ENCODE measurements at places on chromosomes 11 and 22.

DNA sequence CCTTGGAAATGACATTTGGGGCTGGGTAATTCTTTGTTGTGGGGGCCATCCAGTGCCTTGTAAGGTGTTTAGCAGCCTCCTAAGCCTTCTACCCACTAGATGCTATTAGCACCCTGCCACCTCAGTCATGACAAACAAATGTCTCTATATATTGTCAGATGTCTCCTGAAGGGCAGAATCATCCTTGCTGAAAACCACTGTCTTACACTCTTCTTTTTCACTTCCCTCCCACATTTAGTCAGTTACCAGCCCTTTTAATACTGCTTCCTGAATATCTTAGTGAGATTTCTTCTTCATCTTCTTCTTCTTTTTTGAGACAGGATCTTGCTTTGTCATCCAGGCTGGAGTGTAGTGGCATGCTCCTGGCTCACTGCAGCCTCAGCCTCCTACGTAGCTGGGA, 33.1 kb downstream of the TNRC6B start:
- no peak for DNase-seq

DNA sequence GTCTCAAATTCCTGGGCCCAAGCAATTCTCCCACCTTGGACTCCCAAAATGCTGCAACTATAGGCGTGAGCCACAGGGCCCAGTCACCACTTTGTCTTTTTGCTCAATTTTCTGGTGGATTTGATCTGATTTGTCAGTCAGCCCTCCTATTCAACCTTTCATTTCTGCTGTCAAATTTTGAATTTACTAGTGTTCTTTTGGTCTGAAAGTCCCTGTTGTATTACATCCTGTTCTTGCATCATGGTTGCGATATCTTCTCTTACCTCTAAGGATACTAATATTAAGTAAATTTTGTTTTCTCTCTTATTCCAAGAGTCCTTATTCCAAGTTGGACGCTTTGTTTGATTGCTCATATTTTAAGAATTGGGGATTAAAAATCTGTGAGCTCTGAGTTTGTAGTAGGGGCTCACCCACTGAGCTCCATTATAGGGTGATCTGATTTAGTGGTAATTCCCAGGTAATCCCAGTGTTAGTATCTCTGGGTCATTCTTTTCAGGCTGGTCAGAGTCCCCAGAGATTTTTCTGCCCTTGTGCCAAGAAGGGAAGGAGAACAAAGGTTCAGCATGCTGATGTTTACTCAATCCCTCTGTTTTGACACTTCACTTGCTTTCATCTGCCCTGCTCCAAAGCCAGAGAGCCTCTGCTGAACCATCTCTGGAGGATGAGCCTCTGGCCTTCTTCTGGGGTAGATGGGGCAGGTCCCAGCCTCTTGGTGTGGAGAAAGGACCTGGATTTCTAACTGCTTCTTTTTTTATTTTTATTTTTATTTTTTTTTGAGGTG, 10.0 kb downstream of the UPB1 start:
- DNase-seq: no peak

DNA sequence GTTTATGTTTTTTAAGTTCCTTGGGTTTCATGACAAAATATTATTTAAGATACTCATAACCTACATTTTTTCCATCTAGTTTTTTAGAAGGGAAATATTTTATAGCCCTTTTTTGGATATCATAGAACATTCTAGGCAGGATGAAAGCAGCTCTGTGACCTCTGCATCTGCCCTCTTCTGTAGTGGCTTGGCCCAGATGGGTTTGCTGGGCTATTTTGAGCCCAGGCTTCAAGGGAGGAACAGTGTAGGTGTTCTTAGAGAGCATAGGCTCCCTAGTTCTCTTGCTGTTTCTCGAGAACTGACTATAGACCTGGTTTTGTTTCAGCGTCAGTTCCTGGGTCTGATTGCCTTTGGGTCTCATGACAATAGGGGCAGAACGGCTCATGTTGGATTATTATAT, 32.2 kb downstream of the DIXDC1 start:
- no peak for DNase-seq

GRCh38 chr11:70319396-70320076, 49.0 kb downstream of the PPFIA1 start:
- peak; percentile 99 for DNase-seq

DNA sequence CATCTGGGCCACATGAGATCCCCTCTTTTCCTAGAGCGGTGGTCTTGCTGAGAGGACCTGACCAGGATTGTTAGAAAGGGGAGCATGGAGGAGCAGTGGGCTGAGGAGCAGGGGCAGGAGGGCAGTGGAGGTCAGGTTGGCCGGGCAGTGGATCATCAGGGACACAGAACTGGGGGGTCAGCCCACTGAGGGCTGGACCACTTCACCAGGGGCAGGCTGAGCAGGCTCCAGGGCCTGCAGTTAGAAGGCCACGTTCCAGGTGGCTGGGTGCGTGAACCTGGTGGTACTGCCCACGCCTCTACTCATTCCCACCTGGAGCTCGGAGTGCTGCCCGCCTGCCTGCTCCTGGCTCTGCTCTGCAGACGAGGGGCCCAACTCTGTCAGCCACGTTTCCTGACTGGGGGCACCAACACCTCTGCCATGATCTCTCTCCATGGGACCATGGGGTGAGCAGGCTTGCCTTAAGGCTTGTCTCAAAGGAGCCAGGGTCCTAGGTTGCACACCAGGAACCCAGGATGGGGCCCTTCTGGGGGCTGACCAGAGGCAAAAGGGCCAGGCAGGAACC, 9.7 kb downstream of the MRGPRF start:
- DNase-seq: no peak

GRCh38 chr22:48743601-48744282, 1083.9 kb downstream of the BRD1 start:
- DNase-seq: no peak

- DNase-seq: no peak
Measured at GRCh38 chr11:86248609-86249008, 4.1 kb downstream of the EED start.

DNA sequence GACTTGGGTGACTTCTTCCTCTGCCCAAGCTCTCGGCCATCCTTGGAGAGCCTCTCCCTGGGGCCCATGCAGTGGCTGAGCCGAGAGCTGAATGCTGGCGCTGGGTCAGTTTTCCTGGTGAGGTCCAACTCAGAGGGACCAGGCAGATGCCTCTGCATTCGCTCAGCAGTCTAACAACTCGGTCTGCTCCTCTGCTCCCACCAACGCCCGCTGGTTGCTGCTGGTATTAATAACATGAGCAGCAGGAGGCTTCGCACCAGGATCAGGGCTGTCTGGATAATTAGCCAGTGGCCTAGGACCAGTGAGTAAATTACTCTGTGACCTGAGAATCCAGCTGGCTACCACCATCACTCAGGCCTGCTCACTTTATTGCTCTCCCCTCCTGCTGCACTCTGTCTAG, 77.7 kb upstream of the FAM181B start:
- peak; percentile 63 for DNase-seq

GRCh38 chr22:35218079-35218478, 39.2 kb upstream of the HMGXB4 start:
- DNase-seq: no peak

GRCh38 chr22:20882855-20883254, 24.0 kb downstream of the SNAP29 start:
- DNase-seq: no peak

DNA sequence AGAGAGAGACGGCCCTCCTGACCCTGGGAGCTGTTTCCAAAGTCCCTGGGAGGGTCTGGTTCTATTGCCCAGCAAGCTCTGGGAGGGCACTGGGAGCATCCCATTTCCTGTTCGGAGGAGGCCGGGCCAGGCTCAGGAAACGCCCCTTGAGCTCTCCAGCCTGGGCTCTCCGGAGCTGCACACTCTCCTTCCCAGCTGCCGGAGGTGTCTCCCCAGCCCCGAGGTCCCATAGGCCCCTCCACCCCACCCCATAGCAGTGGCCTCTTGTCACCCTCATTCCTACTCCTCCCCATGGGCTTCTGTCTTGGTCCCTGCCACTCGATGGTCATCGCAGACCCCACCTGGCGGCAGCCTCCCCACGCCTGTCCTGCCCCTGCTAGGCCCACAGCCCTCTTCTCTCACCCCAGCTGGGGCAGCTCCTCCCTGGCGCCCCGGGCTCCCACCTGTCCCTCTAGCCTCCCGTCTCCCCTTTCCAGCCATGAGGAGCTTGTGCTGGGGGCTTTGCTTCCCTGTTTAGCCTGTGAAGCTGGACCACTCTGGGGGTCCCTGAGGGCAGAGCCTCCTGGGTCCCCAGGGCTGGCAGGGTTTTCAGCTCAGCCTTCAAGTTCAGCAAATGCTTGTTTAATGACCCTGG, 2.8 kb downstream of the TSPAN32 start:
- no peak for DNase-seq

DNA sequence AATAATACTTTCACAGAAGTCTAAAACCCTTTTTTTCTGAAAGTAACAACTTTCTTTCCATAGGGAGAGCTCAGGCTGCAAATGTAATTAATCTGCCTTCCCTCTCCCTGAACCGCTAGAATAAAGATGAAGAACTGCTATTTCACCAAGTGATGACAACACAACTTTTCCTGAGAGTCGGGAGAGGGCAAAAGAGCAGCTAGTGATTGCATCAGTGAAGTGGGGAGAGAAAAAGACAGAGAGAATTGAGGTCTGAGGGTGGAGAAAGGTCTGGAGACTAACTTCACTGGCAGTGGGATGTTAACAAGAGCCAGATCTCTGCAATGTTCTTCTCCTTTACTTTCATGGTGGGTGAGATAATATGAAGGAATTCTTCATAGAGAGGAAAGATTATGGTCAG, 10.9 kb upstream of the MPEG1 start:
- DNase-seq: no peak

DNA sequence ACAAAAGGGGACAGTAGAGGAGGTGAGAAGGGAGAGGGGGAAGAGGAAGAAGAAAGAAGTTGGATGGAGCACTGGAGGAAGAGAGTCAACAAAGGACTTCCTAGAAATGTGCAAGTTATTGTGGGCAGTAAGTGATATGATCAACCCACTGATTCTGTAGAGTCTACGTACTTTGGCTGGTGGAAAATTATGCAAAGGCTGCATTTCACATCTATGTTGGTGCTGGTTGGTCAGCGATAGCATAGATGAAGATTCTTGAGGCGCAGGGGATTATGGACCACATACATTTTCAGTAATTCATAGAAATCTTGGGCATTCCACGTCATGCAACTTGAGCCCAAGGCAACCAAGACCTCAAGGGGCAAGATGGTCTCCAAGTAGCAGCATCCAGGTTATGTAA, 12.6 kb upstream of the BIRC3 start:
- no peak for DNase-seq

- no peak for DNase-seq
Measured at GRCh38 chr11:30350384-30350783, 27.5 kb downstream of the ARL14EP start.

DNA sequence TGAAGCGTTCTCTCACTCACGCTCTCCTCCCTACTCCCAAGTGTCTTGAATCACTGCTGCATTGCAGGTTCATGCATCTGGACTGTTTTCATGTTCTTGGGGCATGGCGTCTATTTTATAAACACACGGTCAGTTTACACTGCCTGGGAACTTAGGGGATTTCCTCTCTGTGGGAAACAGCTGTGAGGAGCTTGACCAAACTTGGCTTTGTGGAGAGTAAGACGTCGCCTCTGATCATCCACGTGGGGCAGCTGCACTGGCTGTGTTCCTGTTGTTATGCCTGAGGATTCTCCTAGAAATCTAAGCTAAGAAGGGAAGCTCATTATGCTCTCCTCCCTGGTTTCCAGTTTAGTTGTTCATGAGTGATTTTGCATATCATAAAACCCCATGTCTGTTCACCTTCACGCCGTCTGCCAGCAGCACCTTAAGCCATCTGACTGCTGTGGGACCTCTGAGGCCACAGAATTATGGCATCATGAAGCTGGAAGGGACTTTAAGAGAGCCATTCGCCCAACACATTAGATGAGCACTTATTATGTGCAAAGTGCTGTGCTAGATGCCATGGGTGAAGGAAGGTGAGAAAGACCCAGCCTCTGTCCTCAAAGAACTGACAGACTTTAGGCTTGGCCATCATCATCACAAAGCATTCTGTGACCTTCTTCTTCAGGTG, 38.8 kb upstream of the POU2AF1 start:
- DNase-seq: no peak

- DNase-seq: no peak
Measured at GRCh38 chr22:39306456-39307361, 12.7 kb downstream of the RPL3 start.

- no peak for DNase-seq
Measured at GRCh38 chr11:111917788-111918187, 925 bp upstream of the C11orf52 start.

DNA sequence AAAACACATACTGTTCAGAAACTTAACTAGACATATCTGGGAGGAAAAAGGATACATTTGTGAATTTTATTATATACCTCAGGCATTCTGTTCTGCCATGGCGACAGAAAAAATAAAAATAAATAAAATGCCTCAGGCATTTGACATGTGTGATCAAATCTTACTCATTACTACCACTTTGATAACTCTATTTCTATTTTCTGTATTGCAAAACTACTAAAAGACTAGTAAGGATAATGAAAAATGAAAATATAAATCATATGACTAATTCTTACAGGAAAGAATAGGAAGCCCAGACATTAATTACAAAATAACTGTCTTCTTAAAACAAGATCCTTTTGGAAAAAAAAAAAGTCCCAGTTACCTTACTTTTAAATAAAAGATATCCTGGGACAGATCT, 5.3 kb downstream of the PICALM start:
- no peak for DNase-seq

GRCh38 chr11:58125469-58125868, at the start of gene OR9I1:
Gene OR9I1, minus strand, starts transcription at chr11:58125530. Its CDS starts 6,086 bp downstream, at chr11:58119444.
- no peak for DNase-seq

DNA sequence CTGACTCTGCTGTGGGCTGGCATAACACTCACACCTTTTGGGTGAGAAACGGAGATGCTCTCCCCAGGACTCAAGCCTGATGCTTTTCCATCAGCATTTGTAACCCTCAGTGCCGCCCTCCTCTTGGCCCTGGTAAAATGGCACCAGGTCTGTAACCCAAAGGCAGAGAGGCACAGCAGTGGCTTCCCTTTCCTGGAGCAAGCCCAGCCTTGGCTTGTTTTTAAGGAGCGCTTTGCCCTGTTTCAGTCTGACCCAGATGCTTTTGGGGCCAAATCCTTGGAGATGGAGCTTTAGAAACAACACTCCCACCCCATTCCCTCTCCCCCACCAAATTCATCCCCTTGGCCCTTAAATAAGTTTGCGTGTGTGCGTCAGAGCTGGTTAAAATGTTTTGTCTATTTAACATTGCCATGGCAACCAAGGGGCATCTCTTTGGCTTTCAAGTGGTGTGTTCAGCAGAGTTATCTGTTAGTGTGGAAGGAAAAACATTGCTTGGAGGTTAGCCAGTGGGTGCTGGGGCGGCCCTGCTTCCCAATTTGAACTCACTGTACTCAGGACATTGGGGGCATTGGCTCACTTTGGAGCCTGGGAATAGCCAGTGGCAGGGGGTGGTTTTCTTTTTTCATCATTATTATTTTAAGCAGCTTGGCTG, 134.1 kb downstream of the NAV2 start:
- no peak for DNase-seq

DNA sequence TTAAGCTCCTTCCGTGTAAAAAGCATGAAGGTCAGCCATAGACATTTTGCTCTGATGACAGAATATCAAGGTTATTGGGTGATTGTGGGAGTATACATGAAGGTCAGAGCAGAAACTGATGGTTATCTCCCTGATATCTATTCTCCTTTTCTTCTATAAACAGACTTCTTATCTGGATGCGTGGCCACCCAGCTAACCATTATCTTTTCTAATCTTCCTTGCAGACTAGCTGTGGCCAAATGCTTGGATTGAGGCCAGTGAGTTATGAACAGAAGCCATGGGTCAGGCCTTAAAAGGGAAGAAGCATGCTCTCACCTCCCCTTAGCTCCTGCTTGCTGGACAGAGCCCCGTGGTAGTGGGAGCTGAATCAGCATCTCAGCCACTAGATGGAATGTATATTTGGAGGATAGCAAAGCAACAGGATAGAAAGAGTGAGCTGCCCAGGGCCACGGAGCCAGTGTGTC, 31.3 kb upstream of the LRRC55 start:
- no peak for DNase-seq

GRCh38 chr11:65576232-65576866, 496 bp downstream of the EHBP1L1 start:
- DNase-seq: no peak

Data from NCI-H146 (cell line).